ENCODE measurements at places on chromosomes 1 and 21.

GRCh38 chr1:26218906-26219494 lies 15.0 kb upstream of the CEP85 start:
- DNase-seq, result no peak

- no peak for DNase-seq
Observed at GRCh38 chr1:203180611-203181330, 5.1 kb upstream of the MYBPH start.

GRCh38 chr1:169129109-169129784 lies 22.8 kb downstream of the ATP1B1 start:
- no peak for DNase-seq

GRCh38 chr1:39833121-39833520 lies 44.5 kb upstream of the BMP8B start:
- no peak for DNase-seq

DNA sequence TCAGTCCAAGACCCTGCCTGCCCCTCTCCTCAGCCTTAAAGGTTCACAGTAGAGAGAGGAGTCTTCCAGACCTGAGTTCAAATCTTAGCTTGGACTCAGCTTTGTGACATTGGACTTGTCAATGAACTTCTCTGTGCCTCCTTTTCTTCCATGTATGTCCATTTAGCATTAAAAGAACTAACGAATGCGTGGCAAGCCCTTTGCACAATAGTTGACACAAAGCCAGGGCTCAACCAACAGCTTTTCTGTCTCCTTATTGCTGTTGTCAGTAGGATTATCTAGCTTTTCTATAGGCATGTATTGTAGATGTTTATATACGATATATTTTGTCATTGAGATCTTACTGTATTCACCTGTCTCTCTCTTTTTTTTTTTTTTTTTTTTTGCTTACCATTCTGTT lies 450.8 kb downstream of the PTPRU start:
- no peak for DNase-seq

- DNase-seq, result no peak
Observed at GRCh38 chr1:88140325-88140724, 543.7 kb upstream of the PKN2 start.

- no peak for DNase-seq
Observed at GRCh38 chr1:115355069-115355468, 17.0 kb upstream of the NGF start.

GRCh38 chr21:17454315-17455027 lies 58.4 kb upstream of the CXADR start:
- DNase-seq, result peak; percentile 73

DNA sequence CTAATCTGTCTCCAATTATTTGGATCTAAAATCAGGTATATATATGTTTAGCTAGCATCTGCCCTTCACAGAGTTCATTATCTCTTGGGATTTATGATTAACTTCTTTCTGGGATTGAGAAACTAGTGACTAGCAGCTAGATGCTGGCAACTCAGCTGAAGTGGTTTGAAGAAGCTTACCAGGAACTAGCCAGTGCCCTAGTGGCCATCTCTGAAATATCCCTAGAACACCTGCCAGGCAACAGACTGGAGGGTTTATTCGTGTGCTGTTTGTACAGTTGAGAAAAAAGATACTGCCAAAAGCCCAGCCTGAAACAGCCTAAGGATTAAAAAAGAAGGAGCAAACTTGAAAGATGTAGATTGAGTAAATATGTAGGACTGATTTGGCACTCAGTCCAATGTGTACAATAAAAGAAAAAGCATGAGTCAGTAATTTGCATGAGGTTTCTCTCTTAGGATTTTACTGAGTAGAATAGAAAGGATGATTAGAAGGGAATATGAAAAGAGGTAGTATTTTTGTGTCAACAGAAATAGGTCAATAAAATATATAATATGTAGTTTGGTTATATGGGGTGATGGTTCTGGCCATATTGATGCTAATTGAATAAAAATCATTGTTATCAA lies 1144.6 kb upstream of the ADGRL2 start:
- DNase-seq, result no peak

DNA sequence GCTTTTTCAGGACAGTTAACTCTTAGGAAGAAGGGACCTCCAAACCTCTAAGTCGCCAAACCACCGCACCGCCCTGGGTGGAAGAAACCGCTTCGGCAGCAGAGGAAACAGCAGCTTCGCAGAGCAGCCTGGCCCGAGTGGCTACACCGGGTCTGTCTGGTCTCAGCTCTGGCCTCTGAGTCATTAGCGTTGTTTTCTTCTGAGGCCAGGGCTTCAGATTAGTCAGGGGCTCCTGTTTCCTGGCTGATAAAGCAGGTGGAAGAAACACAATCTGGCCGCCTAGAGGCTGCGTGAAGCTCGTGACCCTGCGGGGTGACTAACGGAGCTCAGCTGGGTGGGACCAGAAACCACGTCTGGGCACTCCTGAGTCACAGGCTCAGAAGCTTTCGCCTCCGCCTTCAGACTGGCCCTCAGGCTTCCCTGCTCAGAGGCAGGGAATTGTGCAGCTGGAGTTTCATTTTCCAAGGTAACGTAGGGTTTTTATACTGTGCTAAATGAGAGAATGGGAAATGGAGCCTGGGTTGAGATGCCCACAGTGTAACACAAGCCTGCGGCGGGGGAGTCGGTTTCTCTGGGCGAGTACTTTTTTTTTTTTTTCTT lies 44.9 kb downstream of the CHAF1B start:
- DNase-seq, result peak; percentile 87

DNA sequence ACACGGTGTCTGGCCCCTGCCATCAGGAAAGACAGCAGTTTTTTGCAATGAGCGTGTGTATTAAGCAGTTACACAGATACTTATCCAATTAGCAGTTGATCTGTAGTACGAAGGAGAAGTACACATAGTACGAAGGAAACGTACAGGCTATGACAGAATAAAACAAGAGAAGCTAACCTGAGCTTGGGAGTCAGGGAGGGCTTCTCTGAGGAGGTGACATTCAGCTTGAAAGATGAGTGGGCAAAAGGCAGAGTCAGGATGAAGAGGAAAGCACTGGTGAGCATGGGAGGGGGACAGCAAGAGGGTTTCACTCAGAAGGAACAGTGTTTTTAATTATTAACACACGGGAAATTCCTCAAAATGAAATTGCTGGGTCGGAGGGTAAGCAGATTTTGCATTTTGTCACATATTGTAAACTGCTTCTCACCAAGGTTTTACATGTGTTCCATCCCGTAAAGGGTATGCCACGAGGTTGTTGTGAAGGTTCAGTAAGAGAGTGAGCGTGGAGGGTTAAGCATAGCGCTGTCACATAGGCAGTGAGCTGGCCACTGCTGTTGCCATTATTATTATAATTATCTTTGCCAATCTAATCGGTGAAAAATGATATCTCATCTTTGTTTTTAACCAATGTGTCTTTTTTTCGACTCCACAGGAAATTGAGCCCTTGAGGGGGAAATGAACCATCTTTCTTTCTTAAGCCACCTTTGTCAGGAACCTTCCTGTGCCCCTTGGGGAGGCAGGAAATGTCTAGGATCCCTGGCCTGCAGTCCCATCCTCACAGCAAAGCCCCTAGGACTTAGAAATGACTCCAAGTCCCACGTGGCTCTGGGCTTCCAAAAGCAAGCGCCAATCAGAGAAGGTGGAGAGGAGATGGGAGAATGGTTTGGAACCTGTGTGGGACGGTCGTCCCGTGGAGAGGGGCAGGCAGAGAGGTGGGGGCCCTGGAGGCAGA lies 47.3 kb upstream of the POU3F1 start:
- no peak for DNase-seq

DNA sequence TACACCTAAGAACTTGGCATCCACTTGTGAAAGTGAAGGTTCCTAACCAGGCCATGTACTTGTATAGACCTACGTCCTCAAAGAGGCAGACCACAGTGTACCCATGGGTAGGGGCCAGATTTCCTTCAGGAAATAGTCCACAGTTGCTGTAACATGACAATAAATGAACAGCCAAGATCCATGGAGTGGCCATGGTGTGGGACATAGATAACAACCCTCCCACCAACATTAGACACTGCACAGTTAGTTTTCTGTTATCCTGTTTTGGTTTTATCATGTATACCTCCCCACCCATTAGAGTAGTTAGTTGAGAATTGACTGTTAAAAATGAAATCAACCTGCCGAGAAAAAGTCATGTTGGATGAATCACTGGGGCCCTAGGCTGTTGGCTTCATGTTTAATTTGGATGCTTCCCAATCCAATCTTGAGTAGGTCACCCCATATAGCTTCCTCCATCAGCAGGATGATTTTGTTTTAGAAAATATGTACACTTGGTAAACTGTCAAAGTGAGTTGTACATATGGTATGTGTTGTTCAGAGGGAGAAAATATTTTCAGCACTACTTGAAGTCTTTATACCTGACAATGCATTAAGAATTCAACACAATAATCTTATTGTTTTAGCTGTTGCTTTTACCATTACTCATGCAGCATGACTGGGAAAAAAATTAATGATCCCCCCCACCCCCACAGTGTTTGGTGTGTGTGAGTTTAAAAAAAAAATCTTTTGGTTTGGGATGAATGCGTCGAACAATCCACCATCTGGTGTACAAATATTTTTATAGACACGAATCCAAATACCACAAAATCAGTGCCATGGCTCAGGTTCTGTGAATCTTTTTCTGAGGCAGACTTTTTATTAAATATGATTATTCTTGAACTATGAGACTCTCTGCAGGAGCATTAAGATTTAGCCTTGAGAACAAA lies 88.3 kb upstream of the ARHGAP29 start:
- DNase-seq, result no peak

DNA sequence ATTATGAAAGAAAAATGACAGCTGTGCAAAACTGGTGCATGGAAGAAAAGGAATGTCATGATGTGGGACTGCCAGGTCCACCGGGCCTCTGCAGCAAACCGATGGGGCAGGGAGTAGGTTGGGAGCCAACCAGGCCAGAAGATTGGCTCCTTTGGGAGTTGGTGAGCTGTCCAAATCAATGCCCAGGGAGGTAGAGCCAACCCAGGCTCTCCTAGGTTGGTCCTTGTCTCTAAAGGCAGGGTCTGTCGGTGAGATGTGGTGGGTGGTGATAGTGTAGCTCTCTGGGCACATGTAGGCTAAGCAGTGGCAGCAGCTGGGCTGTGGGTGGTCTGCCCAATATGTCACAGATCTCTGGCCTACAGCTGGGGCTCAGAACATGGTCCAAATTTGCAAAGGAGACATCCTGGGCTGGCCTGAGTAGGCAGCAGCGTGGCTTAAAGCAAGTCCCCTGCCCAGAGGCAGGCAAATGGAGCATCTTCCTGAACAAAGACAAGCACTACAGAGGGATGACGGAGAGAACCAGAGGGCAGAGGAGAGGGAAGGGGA lies 61.2 kb upstream of the PRDX6 start:
- no peak for DNase-seq

DNA sequence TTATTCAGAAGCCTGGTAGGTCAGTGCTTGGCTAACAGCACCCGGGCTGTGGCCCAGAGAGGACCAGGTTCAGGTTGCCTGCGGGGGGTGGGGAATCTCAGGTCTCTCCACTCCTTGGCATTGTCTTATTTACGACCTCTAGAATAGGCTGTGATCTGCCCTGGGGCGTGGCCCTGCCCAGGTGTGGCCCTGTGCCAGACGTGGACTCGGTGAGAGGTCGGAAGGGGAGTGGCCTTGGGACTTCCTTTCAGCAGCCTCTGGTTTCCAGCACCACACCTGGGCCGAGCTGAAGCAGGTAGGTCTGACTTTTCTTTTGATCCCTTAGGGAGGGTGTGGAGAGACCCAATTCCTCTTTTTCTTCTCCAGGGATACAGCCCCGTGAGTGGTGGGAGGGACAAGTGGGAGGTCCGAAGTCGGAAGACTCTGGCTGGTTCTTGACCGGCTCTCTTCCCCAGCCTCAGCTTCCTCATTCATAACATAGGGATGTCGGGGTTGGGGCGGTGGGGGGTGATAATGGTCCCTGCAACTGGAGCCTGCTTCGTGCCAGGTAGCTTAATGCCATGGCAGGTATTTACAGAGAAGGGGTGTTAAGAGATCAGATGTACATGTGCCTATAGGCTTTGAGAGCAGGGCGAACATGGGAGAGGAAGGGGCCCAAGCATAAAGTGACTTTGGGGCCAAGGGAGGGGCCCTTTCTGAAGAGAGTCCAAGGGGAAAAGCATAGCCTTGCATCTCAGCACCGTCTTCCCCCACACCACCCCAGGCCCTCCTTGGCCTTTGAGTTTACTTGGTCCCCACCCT lies 16.5 kb downstream of the ACOT11 start:
- DNase-seq, result no peak

- DNase-seq, result peak; percentile 28
Observed at GRCh38 chr1:44405031-44405797, at the start of gene RNF220. Gene RNF220 (plus strand): TSS chr1:44405255.

DNA sequence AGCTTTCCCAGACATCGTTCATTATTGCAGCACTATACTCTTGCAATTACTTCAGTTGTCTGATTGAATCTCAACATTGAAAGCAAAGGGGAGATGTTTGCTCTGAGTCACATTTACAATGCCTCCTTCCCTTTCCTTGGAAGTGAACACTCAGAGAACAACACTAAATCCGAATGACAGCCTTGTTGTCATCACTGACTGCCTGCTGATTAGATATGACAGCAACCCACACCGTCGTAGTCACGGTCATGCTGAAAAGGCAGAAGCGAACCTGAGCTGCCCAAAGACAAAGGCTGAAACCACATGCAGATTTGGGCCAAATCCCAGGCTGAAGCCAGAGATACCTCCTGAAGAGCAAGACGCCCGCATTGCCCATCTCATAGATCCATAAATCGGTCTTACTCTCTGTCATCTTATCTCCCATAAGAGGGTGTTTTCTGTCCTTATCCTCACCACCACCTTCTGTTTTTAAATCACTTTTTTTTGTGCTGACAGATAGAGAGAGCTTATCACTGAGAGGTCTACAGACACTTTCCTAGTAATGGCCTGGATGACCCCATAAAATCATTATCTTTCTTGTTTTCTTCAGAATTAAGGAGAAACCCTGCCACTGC lies 47.5 kb downstream of the TMCO4 start:
- DNase-seq, result no peak

DNA sequence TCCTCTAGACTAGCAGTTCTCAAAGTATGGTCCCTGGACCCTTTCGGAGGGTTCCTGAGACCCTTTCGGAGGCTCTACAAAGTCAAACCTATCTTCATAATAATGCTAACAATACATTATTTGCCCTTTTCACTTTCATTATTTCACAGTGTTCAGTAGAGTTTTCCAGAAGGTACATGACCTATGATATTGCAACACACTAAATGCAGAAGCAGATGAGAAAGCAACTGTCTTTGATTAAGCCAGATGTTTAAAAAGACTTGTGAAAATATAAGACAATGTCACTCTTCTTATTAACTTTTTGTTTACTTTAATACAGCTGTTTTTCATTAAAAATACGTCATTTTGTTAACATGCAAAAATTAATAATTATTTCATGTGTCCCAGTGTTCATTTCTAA lies 5.8 kb downstream of the KCNJ10 start:
- peak; percentile 13 for DNase-seq

DNA sequence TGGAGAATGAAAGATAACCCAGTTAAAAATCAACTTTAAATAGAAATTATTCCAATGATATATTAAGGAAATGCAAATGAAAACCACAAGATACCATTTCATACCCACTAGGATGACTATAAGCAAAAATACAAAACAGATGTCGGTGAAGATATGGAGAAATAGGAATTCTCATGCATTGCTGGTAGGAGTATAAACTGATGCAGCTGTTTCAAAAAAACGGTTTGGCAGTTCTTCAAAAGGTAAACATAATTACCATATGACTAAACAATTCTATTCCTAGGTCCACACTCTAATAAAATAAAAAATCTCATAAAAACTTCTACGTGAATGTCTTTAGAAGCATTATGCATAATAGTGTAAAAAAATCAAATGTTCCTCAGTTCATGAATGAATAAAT lies 763.3 kb upstream of the BRINP3 start:
- no peak for DNase-seq

- no peak for DNase-seq
Observed at GRCh38 chr1:6241887-6242740, 1.9 kb upstream of the HES3 start.
